GM06990 (cell line): ENCODE measurements at places on chromosomes 16 and 17.

DNA sequence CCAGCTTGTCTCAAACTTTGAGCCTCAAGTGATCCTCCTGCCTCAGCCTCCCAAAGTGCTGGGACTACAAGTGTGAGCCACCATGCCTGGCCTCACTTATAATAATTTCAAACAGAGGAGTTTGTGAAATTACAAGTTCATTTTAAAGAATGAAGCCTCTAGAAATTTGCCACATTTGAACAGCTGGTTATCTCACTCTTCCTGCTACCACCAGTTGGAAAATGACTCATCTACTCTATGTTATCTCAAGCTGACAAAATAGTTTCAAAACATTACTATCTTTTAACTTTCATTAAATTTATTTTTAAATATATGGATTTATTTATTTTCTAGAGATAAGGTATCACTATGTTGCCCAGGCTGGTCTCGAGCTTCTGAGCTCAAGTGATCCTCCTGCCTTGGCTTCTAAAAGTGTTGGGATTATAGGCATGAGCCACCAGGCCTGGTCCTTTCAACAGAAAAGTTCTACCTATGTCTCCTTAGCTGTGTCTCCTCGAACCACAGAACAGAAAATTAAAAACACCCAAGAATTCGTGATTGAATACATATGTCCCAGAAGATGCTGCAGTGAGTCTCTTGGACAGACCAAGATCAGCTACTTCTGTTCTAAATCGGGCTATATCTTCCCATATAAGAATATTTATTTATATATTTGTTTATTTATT lies 47.6 kb downstream of the MYH13 start:
- no peak for DNase-seq

DNA sequence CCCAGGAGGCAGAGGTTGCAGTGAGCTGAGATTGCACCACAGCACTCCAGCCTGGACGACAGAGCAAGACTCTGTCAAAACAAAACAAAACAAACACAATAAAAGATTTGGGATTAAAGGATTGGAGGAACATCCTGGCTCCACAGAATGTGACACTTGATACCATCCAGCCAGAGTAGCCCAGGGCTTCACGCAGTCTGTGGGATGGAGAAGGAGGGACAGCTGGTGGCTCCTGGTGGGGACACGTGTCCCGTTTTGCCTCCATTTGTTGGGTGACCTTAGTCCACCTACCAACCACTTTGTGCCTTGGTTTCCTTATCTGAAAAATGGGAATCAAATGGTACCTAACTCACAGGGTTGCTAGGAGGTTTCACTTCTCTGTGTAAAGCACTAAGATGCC lies 12.4 kb upstream of the CYB561 start:
- DNase-seq: no peak

DNA sequence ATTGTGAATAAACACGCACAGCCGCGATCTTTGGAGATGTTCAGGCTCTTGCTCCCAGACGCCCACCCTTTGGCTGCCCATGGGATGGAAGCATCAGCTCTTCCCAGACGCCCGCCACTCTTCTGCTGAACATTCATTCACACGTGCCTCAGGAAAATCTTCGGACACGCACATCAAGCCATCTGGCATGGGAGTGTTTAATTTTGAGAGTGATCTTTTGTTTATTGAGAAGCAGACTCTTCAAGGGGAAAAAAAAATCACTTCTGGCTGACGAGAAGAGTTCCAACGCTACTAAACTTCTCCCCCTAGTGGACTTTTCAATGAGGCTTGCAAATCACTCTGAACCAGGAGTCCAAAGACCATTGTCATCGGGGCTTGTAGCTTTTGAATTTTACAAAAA lies 62.0 kb upstream of the NUDT7 start:
- no peak for DNase-seq

- no peak for DNase-seq
Measured at GRCh38 chr16:72285324-72285723, 113.4 kb upstream of the PMFBP1 start.

- DNase-seq: no peak
Measured at GRCh38 chr17:78737332-78737731, 44.7 kb downstream of the CYTH1 start.

GRCh38 chr16:66608241-66609138 lies 4.0 kb downstream of the CMTM3 start:
- DNase-seq: peak; percentile 83

- DNase-seq: no peak
Measured at GRCh38 chr16:67558859-67559258, 3.5 kb upstream of the CTCF start.

DNA sequence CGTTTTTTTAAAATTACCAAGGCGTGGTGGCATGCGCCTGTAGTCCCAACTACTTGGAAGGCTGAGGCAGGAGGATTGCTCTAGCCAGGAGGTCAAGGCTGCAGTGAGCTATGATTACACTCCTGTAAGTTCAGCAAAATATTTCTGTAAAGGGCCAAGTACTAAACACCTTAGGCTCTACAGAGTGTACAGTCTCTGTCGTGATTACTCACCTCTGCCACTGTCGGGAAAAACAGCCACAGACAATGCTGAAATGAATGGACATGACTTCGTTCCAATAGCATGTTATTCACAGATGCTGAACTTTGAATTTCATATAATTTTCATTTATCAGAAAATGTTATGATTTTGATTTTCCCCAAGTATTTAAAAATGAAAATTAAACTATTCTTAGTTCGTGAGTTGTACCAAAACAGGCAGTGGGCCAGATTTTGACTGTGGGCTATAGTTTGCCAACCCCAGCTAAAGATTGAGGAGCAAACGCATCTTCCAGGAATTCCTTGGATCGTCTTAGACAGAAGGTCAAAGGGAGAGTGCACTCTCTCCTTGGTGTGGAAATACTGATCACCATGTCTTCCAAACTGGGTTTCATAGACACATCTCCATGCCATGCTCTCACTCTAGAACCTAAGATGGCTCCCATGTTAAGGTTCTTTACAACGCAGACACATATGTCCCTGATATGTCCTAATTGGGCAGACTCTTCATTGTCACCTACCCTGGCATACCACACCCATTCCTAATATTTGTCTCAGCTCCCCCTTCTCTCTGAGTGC lies 89.5 kb downstream of the MARF1 start:
- DNase-seq: no peak

GRCh38 chr17:40540448-40540847 lies 24.8 kb downstream of the CCR7 start:
- no peak for DNase-seq

DNA sequence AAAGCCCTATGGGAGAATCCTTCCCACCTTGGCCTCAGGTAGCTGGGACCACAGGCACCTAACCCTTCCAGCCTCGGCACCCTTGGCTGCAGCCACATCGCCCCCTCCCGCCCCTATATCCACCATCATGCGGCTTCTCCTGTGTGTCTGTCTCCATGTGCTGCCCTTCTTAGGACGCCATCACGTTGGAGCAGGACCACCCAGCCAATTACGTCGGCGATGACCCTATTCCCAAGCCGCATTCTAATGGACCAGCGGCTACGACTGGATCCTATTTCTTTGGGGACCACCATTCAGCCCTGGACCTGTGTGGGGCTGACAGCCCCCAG lies 3.3 kb upstream of the CCDC57 start:
- DNase-seq: no peak

- DNase-seq: no peak
Measured at GRCh38 chr17:10115536-10115932, 82.9 kb downstream of the GAS7 start.

DNA sequence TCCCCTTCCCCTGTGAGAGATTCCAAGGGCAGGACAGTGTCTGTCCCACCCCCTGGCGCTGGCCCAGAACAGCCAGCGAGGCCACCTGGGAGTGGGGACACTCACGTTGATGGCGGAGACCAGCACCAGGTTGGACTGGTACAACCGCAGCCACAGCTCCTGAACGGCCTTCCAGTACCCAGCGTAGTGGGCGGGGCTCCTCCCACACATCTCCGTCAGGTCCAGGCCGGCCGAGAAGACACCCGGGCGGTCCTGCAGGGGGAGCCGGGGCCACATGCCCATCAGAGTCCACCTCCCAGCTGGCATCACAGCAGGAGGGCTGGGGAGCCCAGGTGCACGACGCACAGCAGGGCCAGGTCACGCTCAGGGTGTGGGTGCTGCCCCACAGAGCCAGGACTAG lies 7.1 kb downstream of the ECI1 start:
- DNase-seq: no peak

GRCh38 chr17:75774471-75774990 lies 9.5 kb upstream of the GALK1 start:
- DNase-seq: no peak

GRCh38 chr17:63500543-63501390 lies 22.4 kb upstream of the KCNH6 start:
- DNase-seq: no peak

DNA sequence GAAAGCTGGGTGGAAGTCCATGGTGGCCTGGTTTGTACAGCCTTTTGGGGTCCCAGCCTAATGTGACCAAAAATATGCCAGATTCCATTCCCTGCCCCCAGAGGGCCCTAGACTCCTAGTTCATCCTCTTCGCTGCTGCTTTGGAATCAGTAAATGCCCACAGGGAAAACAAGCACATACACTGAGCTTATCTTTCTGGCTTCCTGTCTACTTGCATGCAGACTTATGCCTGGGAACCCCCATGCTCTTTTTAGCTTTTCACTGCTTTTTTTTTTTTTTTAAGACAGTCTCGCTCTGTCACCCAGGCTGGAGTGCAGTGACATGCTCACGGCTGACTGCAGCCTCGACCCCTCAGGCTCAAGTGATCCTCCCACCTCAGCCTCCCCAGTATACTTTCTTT lies 6.2 kb upstream of the CD300LG start:
- no peak for DNase-seq

- DNase-seq: peak; percentile 57
Measured at GRCh38 chr16:21600031-21600773, 825 bp downstream of the METTL9 start.

DNA sequence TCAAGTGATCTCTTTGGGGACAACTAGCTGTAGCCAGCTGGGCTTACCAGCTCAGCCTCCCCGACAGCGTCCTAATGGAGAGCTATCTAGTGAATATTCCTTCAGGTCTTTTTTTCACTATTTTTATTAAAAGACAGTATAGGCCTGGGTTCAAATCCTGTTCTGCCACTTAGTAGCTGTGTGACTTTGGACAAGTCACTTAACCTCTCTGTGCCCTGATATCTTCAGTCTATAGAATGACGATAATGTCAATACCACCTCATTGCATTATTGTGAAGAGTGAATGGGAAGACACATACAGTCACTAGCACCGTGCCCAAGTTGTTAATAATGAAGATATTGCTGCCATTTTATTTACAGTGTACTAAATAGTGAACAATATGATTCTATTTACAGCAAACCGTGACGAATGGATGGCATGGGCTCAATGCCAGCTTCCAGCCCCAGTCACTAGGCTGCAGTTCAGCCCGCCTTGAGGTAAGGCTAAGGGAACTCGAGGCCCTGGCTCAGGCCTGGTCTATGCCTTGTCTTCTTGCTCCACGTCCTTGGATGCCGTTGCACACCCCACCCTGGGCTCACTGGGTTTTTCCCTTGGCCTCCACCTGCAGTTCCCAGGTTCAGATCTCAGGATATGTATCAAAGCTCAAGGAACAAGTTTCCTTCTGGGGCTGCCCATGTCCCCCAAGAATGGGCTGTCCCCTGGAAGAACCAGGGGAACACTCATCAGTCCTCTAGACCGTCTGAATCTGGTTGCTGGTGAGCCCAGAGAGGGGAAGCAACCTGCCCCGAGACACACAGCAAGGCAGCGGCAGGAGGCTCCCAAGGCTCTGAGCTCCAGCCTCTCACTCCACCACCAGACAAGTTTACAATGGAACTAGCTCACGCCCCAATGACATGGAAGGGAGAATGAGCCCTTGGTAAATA lies 95.4 kb upstream of the TNRC6C start:
- no peak for DNase-seq

DNA sequence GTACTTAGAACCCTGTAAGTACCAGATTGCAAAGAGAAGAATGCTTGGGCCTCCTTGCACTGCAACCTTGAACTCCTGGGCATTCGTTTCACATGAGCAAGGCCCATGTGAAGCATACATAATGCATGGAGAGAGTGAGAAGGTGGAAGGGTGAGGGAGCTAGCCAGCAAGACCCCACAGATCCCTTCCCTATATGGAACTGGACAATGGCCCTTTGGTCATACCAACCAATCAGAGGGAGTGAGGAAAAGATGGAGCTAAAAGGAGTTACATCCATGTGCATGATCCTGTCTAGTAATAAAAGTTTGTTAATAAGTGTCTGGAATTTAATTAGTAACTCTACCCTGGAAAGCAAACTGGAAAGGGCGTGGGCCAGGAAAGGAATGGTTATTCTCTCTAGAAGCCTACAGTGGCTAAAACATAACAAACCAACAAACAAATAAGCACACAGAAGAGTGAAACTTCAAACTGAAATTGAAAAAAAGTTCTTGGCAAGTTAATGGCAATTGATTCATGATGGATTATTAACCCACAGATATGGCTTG lies 29.6 kb downstream of the DNAH3 start:
- DNase-seq: no peak

DNA sequence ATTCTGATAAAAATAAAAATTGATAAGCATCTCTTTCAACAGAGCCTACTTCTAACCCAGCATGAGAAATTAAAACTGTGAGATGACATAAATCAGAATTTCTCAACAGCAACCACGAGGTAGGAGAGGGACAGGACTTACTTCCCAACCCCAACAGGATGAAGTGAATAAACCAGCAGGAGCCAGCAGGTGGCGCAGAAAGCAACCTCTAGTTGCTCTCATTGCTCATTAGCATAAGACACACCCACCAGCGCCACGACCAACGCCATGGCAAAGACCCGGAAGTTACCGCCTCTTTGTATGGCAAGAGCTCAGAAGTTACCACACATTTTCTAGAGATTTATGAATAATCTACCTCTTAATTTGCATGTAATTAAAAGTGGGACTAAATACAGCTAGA lies 189.4 kb upstream of the CDH8 start:
- no peak for DNase-seq

GRCh38 chr17:65664696-65665095 lies 103.2 kb upstream of the AXIN2 start:
- DNase-seq: no peak

- no peak for DNase-seq
Measured at GRCh38 chr17:41939693-41940090, 9.3 kb downstream of the ODAD4 start.

- DNase-seq: no peak
Measured at GRCh38 chr17:41803049-41804020, 8.4 kb downstream of the P3H4 start.

DNA sequence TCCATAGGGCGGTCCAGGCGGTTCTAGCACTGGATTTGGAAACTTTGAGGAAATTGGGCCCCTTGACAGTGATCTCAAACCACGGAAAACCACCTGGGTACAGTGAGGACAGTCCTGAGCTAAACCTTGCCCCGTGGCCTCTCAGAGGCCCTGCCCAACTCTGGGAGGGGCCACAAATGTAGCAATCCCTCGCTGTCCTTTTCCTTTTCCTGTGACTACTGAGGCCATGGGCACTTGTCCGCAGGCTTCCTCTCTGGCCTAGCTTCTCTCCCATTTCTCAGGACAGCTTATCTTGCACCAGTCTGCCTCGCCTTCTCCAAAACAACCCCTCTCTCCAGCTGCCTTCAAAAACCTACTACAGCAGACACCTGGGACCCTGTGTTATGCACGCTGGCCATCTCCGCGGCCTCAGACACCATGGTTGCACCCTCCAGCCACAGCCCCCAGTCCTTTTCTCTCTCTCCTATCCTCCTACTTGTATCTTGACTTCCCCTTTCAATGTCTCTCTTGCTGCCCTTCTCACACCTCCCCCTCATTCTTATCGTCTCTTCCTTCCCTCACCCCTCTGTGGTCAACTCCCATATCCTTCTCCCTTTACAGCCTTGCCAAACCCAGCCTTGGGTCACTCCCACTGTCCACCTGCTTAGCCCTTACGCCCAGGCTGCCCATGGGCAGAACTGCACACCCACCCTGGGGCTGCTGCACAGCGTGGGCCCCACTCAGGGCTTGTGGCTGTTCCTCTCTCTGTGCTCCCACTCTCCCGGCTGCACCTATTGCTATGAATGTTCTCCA lies 7.6 kb downstream of the SCPEP1 start:
- no peak for DNase-seq
